Neural cell (in vitro differentiated cells): ENCODE measurements at places on chromosomes 6 and 20. TPM values are rescaled to one million over a fixed set of nuclear protein-coding genes. Genes with fewer than 3 reads are reported as not detected.

Gene CTCFL
- not detected in 2 replicates for polyA plus RNA-seq

Gene CFAP61
- polyA plus RNA-seq = 0.42 TPM in 1 of 2 replicates, not detected in the other

Gene BANF2
- polyA plus RNA-seq = not detected in 2 replicates

Gene CALHM4
- polyA plus RNA-seq = 0.66 TPM in 1 of 2 replicates, not detected in the other

Gene CDH26
- 0.43 and 3.3 TPM in 2 replicates for polyA plus RNA-seq

Gene JPH2
- not detected in 2 replicates for polyA plus RNA-seq

Gene HINT3
- polyA plus RNA-seq = 62.4 and 72.2 TPM in 2 replicates

Gene SLC22A7
- polyA plus RNA-seq = 2.3 and 2.4 TPM in 2 replicates

Gene ADGRF1
- not detected in 2 replicates for polyA plus RNA-seq

Gene SLC32A1
- polyA plus RNA-seq = 36.2 and 40.0 TPM in 2 replicates

Gene MEI4
- polyA plus RNA-seq = not detected in 2 replicates

Gene FUT9
- 16.1 and 18.5 TPM in 2 replicates for polyA plus RNA-seq

Gene LHFPL5
- 0.17 TPM in 1 of 2 replicates, not detected in the other for polyA plus RNA-seq

Gene TCEA2
- 87.7 and 103 TPM in 2 replicates for polyA plus RNA-seq

Gene TRAM2
- polyA plus RNA-seq = 0.41 and 0.76 TPM in 2 replicates

Gene OLIG3
- not detected in 2 replicates for polyA plus RNA-seq

Gene RTEL1
- 29.2 and 31.9 TPM in 2 replicates for polyA plus RNA-seq

Gene TGM3
- polyA plus RNA-seq = 0.10 and 0.24 TPM in 2 replicates

Gene ADGRF5
- polyA plus RNA-seq = not detected in 2 replicates

Gene FAM209B
- 1.1 TPM in 1 of 2 replicates, not detected in the other for polyA plus RNA-seq

Gene OR2H1
- not detected in 2 replicates for polyA plus RNA-seq

Gene PPP1R10
- 13.7 and 18.8 TPM in 2 replicates for polyA plus RNA-seq

Gene ZNF76
- 26.3 and 38.6 TPM in 2 replicates for polyA plus RNA-seq

Gene IGF2R
- 15.0 and 22.6 TPM in 2 replicates for polyA plus RNA-seq

Gene OGFRL1
- 5.9 and 8.3 TPM in 2 replicates for polyA plus RNA-seq

Gene PRDM1
- 0.09 TPM in 1 of 2 replicates, not detected in the other for polyA plus RNA-seq

Gene TMEM242
- 17.6 and 19.4 TPM in 2 replicates for polyA plus RNA-seq

Gene TNFRSF6B
- 9.4 TPM in 1 of 2 replicates, not detected in the other for polyA plus RNA-seq

Gene TP53TG5
- not detected in 2 replicates for polyA plus RNA-seq

Gene LY6G6D
- polyA plus RNA-seq = not detected in 2 replicates

Gene FLRT3
- polyA plus RNA-seq = 3.2 and 3.4 TPM in 2 replicates

Gene OOEP
- not detected in 2 replicates for polyA plus RNA-seq

Gene SMOC2
- 0.50 and 1.2 TPM in 2 replicates for polyA plus RNA-seq

Gene MGME1
- 4.4 and 7.0 TPM in 2 replicates for polyA plus RNA-seq

Gene IYD
- not detected in 2 replicates for polyA plus RNA-seq

Gene TMEM170B
- 25.6 and 29.1 TPM in 2 replicates for polyA plus RNA-seq
